ENCODE measurements at places on chromosomes 4 and X.
A peak's percentile ranks its signal among the peaks of the same experiment; 100 is the strongest.

DNA sequence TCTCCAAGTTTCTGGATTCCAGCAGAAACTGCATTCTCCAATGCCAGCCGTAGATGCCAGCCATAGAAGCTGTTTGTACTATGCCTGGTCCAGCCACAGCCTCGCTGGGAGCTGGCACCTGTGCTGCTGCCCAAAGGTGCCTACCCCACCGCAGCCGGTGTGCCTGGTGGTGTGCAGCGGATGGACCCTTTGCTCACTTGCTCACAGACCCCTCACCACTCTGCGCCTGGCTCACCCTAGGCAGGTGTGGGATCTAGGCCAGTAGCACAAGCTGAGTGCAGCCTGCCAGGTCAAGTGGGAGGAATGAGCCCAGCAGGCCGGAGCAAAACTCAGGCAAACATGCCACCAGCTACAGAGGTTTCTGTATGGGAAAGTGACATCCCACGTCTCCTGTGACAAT lies 463.2 kb downstream of the ADGRL3 start:
- DNase-seq = no peak

DNA sequence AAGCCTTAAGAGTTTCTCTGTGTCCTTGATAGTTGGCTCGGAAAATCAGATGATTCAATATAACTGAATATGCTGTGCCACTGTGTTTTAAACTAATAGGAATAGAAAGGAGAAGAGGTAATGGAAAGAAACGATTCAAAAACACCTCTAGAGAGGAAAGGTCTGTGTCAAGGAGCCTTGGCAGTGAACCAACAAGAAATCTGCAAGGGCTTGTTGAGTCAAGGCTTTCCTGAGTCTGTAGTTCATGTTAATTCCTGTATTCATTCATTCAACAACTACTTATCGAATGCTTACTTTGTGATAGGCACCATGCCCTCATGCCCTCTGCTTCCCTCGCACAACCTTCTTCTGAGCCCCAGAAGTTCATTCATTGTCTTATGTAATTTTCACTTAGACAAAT lies 336.0 kb downstream of the PDHA2 start:
- DNase-seq = no peak

DNA sequence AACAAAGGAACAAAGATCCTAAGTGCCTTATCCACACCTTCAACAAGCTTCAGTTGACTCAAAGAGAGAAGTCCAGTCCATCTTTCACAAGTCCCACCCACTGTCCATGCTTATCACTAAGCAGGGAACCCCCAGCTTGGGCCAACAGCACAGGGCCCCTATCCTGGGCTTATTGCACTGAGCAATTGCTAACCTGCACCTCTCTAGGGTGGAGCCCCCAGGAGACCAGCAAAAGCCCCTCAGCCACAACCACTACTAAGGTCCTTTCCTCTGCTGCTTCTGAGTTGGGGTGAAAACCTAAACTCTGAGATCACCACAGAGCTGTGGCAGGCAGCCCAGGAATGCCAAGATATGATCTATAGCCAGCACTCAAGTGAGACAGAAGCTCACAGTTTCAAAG lies 96.7 kb upstream of the PBDC1 start:
- no peak for DNase-seq

DNA sequence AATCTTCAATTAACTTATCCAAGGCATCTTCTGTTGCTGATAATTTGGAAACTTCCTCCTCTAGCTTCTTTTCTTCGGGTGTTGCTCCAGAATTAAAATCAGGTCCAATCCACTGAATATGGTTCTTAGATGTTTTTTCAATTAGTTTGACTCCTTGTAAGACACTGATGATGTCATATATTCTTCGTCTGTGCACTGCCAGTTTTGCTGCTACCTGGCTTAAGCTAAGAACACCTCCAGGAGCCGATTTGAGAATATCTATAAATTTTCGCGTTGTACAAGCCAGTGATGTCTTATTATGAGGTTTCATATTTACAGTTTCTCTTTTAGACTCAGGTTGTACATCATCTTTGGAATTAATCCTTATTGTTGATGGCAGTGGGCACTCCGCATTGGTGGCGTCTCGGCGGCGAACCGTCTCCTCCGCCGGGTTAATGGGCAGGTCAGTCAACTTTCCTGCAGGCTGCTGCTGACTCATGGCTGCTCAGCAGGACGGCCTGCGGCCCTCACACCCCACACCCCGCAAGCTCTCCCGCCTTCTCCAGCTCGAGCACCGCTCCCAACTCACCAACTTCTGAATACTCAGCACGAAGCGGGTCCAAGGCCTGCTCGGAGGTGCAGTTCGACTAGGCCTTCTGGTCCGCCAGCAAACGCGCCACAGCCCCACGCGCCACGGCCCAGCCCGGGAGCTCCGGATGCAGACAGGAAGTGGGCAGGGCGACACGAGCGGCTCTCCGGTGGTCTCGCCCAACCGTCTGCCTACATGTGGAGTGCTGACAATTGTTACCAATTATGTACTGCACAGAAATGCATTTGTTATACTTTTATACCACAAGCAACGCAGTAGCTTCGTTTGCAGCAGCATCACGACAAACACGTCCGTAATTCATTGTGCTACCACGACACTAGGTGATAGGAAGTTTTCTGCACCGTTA lies 49.2 kb upstream of the FHL1 start:
- DNase-seq = no peak

GRCh38 chr4:157220371-157220881 lies at the start of gene GRIA2:
TSS of gene GRIA2 (plus strand) at chr4:157220728. CDS start at chr4:157221043, 315 bp downstream.
- peak; percentile 67 for DNase-seq

GRCh38 chr4:80732010-80732409 lies 298.5 kb upstream of the BMP3 start:
- DNase-seq = no peak

GRCh38 chrX:24790166-24790565 lies 96.4 kb downstream of the POLA1 start:
- no peak for DNase-seq

DNA sequence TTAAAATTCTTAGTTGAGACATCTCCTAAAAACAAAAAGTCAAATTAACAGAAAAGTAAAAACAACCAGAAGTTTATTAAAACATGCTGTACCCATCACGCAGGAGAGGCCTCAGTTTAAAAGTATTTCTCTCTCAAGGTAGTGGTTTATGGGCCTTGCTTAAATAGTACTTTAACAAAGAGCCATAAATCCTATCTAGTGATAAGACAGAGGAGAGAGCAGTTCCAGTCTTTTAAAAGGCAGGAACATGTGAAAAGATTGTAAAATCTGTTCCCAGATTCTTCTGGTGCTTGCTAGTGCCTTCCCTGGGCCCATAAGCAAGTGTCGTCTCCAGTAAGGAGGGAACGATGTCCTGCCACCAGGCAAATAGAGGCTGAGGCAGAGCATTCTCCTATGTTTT lies 476.3 kb upstream of the ADGRL3 start:
- no peak for DNase-seq
